Stimulated activated CD8-positive, alpha-beta memory T cell treated with anti-CD3 and anti-CD28 coated beads, Interleukin-4, amount 100 ng/mL, for 1 hour (primary cell): ENCODE measurements at places on chromosomes 5 and 9.

GRCh38 chr5:44887722-44888121 is 79.0 kb downstream of the MRPS30 start:
- no peak for DNase-seq

DNA sequence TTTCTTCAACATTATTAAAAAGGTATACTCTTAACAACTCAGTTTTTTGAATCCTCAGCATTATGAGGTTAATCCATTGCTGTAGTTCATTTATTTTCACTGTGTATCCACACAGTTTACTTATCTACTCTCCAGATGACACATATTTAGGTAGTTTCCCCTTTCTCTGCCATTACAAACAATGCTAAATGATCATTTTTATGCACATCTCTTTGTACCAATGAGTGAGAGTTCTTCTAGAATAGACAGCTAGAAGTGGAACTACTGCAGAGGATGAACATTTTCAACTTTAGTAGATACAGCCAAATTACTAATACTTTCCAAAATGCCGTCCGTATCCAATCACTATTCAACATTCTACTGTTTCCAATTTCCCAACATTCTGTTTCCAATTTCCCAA is 11.5 kb downstream of the AFF4 start:
- no peak for DNase-seq

DNA sequence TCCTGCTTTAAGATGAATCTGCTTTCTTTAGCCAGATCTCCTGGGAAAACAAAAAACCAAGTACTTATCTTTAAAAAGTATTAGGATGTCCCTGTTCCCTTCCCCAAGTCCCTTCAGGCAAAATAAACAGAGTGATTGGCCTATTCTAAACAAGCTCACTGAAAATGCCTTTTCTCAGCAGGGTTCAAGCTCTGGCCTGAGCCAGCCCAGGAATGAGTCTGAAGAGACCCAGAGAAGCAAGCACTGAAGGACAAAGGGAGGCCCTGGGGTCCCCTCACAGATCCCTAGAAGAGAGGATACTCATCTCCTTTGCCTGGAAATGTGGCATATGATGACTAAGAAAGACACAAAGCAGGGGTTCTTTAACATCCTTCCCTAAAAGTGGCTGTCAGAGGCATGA is 66.8 kb upstream of the MAP1B start:
- no peak for DNase-seq

- no peak for DNase-seq
Measured at GRCh38 chr9:98158071-98158831, 34.2 kb downstream of the CORO2A start.

DNA sequence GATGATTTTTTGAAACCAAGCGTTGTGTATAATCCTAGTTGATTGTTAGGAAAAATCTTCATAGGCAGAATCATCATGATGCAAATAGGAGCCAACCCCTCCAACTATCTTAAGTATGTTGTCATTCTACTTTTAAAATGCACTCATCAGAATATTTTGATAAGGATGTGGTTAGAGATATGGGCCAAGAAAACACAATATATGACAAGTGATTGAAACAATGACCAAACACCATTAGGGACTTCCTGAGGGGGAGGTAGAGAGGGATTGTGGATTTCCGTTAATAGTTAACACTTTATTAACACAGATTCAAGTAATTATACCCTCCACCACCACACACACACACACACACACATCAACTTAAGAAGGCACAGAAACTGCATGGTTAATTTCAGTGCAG is 143.3 kb downstream of the ARSB start:
- DNase-seq: no peak

- DNase-seq: no peak
Measured at GRCh38 chr9:94648185-94648584, 8.9 kb upstream of the FBP1 start.

DNA sequence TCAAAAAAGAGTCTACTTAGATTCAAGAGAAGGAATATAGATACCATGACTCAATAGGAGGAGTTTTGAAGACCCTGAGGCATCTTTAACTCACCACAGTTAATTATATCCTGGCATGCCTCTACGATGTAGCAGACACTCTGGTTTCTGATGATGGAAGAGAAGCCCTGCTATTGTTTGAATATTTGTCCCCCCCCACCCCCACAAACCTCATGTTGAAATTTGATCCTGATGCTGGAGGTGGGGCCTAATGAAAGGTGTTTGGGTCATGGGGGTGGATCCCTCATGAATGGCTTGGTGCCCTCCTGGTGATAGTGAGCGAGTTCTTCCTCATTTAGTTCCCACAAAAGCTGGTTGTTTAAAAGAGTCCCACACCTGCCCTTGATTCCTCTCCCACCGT is 147.9 kb upstream of the TBCA start:
- DNase-seq: no peak

DNA sequence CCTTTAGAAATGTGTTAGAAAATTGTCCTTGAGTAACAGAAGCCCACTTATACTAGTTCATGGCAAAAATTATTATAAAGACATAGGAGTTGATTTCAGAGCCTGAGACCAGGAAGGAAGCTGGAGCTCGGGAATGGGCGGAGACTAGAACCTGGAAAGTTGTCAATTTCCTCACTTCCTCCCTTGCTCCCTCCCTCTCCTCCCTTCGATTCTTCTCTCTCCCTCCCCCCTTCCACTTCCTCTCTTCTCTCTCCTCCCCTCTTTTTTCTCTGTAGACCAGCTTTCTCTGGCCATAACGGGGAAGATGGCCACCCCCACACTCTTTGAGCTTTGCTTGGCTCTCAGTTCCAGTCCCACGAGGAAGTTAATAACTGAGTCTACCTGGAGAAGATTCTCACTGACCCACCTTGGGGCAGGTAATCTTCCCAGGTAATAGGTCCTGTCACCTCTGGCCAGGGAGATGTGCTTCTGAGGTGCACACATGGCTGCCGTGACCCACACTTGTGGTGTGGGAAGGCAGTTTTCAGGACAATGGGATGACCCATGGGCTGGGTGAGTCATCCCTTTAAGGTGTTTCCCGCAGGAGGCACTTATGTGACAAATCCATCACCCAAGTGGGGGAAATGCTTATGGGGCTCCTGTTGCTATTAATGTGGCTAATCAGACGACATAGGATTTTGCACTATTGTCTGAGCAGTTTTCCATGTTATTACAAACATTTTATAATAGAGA is 78.7 kb downstream of the HSPA4 start:
- no peak for DNase-seq

DNA sequence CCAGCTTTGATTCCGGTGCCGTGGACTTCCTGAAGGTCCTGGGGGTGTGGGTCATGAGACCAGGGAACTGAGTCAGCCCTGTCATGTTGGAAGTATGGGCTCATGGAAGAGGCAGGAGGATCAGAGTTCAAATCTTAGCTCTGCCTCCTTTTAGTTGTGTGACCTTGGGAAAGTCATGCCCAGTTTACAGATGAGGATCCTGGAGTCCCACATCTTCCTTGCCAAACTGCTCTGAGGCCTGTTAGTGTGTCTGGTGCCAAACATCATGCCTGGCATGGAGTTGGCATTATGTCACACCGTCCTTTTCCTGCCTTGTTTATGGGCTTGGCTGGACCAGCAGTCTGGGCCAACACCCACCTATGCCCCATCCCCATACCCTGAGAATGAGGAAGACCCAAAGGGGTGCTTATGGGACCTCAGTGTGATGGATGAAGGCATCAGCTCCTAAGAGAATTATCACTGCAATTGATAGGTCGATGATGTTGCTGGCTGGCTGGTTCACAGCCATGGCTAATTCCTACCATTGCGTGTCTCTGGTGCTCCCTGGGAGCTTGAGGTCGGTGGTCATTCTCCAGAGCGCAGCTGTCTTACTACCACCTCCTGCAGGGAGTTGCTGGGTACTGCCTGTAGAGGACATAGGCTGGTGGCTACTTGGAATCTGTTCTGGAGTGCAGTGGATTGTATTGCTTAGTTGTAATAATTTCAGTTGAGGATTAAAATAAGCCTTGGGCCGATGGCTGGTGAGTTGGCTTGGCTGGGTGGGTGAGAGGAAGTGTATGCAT is 140.5 kb upstream of the PITX1 start:
- DNase-seq: no peak

DNA sequence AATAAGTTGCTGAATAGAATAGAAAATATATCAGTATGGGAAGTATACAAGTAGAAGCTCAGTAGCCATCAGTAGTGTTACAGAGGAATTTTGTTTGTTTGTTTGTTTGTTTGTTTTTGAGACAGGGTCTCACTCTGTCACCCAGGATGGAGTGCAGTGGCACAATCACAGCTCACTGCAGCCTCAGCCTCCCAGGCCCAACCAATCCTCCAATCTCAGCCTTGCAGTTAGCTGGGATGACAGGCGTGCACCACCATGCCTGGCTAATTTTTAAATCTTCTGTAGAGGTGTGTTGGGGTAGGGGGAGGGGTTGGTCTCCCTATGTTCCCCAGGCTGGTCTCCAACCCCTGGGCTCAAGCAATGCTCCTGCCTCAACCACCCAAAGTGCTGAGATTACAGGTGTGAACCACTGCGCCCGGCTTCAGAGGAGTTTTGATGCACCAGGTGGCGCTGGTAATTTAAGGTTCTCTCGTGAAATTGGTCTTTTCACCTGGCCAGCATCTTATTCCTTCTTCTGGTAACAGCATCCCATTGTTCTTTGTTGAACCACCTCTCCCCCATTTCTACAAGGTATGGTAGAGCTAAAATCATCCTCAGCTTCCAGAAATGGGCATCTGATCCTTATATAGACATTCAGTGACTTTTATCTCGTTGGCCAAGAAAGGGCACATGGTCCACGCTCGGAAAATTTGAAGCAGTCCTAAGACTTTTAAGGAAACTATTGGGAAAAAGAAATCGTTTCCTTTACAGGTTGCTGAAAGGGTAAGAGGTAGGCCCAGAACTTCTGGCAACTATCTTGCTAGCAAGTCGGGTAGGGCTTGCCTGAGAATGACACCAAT is 157.1 kb downstream of the ARRDC3 start:
- DNase-seq: peak; percentile 16

DNA sequence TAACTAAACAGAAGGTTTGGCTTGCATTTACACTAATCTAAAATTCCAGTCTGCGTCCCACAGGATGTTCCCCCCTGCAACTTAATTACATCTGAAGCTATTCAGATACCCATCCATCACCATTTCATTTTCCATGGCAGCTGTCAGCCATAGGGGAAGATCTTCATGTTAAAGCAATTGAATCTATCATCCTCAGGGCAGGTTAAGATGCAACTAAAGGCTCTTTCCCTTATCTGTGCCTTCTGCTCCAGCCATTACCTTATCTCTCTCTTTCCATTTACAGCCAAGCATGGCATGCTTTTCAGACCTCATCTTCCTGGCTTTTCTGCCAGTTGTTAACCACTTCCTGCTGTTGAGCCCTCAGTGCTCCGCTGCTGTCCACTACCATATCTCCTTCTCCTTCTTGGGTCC is 15.8 kb upstream of the HACD4 start:
- no peak for DNase-seq

- no peak for DNase-seq
Measured at GRCh38 chr5:131953969-131954368, 8.5 kb upstream of the MEIKIN start.

DNA sequence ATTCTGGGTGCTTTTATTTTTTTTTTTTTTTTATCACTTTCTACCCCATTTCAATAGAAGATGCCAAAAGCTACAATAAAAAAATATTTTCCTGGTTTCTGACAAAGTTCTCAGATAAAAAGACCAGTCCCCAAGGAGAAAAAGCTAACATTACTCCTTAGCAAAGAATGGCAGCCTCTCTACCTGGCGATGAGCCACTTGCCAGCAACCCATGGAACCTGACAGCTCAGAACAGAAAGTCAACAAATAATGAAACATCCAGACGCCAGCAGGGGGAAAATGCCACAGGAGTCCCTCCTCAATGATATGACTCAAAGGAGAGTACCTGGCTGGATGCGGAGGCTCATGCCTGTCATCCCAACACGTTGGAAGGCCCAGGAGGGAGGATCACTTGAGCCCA is 123.2 kb downstream of the MYO10 start:
- no peak for DNase-seq

DNA sequence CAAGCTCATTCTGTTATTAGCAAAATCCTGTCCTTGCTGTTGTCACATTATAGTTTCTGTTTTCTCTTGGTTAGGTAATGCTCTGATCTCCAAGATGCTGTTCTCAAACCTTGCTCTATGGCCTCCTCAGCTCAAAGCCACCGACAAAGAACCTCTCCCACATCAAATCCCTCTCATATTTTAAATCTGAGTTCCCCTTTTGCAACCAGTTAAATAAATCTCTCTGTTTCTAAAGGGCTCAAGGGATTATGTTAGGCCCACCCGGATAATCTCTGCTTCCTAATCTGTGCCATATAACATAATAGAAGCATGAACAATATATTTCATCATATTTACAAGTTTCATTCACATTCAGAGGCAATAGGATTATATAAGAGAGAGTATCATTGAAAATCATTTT is 286.0 kb downstream of the CYLC2 start:
- DNase-seq: no peak
